ENCODE measurements at places on chromosomes 12 and 14.

DNA sequence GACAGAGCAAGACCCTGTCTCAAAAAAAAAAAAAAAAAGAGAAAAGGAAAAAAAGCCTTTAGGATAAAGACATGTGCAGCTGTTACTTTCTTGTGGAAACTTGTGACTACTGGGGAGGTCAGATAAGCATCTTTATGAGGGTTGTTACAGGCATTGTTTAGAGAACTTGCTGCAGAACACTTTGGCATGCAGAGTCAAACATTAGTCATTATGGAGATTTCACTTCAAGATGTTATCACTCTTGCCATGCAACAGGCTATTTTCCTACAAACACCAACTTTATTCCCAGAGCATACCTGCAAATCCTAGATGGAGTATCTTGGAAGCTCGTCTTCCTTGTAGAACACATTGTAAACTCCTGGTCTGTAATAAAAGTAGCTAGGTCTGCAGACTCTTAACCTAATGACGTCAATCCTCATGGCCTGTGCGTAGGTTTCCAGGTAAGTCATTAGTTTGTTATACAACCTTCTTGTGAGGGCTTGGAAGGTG, 36.3 kb upstream of the WDR89 start:
- no peak for DNase-seq

DNA sequence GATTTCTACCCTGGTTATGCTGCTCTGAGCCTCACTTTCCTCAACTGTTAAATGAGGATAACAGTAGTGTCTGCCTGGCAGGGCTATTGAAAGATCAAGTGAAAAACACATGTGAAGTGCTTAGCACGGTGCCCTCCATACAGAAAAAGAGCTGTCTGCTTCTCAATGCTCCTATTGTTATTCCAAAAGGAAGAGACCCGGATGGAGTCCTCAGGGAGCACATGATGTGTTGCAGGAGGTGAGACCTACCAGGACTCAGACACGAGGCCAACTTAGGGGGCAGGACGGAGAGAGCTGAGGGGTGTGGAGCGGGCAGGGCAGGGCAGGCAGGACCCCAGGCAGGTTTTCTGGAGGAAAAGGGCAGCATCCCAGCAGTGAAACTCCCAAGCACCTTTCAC, 8.9 kb downstream of the FAIM2 start:
- DNase-seq: no peak

- DNase-seq: no peak
Measured at GRCh38 chr12:50188875-50189575, 21.9 kb upstream of the CERS5 start.

DNA sequence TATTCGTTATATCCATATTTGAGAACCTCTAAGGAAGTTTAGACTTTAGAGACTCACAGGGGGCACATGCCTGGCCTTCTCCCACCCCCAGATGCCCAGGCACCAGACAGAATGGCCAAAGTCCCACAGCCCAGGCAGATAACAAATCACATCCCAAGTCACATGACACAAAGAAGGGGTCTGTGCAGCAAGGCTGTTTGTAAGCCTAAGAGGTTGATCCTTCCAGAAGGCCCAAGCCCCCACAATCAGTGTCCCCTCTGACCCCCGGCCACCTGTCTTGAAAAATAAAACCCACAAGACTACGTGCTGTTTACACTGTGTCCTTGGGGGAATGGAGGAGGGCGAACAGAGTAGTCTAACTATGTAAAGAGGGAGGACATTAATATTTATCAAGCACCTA, 5.1 kb downstream of the CTDSP2 start:
- no peak for DNase-seq

DNA sequence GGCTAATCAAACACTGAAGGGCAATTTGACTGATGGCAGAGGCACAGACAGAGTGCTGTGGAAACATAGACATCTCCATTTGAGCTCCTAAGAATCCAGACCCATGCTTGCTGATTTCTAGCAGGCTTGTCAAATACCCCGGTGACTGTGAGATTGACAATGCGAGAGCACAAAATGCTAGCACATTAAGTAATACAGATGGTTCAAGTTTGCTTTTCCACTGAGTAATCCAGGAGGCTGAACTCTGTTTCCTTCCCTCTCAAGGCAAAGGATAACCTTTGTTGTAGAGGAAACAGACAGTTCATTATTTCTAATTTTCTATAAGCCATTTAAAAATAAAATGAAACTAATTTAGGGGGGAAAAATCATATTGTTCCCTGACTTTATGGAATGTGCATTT, 256.5 kb upstream of the CRY1 start:
- no peak for DNase-seq

DNA sequence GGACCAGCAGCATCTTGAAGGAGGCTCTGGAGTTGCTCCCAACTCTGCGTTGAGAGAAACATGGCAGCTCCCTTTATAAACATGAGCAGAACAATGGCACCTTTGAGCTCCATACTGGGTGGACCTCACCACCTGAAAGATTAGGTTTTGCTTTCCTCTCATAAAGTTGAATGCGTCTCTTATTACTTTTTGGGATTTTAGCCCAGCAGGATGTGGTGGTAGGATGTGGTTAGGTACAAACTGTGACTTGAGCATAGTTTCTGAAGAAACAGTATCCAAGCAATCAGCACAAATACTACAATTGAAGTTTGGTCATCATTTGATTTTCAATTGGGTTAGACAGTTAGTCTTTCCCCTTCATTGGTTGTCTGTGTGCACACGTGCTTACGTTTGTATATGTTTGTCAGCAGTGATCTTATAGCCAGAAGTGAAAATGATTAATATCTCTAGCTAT, at the start of gene PRR4:
Gene PRR4, minus strand, starts transcription at position 51 of the 454 bp plus-strand sequence. Its CDS starts 38 bp downstream, at position 13.
- DNase-seq: no peak

GRCh38 chr14:24167469-24168114, 4.3 kb upstream of the REC8 start:
- DNase-seq: no peak

- DNase-seq: no peak
Measured at GRCh38 chr12:124294780-124295341, at the start of gene RFLNA. Gene RFLNA, plus strand, starts transcription at chr12:124295093. Its CDS starts 337 bp downstream, at chr12:124295430.

DNA sequence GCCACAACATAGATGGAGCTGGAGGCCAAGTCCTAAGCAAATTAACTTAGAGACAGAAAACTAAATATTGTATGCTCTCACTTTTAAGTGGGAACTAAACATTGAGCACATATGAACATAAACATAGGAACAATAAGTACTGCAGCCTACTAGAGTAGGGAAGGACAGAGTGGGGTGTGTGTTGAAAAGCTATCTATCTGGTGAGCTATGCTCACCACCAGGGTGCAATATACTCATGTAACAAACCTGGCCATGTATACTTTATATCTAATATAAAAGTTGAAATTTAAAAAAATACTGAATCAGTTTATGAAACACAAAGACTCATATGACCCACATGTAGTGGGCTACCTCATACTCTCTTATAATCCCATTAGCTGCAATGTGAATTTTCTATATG, 1305.0 kb downstream of the LRFN5 start:
- DNase-seq: no peak

- DNase-seq: no peak
Measured at GRCh38 chr14:73712540-73713180, 1.5 kb downstream of the PNMA1 start.
